ENCODE measurements at places on chromosomes 11 and 22.

DNA sequence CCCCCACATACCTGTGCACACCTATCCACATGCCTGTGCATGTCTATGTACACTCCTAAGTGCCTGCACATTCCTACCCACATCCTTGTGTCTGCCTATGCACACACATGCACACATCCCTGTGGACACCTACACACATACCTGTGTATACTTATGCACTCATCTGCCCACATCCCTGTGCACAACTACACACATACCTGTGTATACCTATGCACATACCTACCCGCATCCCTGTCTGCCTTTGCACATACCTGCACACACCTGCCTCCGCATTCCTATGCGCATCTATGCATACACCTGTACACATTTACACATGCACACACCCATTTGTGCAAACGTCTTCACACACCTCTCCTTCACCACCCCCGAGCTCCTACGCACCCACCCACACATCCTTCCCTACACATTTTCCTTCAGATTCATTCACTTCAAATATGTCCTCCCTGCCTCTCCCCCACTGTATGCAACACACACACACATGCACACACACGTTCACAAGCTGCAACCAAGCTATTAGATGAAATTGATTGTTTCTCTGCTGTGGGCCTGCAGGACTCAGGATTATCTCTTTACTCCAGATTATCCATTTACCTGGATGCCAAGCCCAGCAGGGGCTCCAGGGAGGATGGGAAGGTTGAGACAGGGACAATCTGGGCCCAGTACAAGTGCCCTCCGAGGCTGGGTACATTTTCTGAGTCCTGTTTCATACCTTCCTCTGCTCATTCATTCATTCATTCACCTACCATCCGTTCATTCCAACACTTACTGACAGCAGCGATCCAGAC, 53.2 kb downstream of the TSPAN18 start:
- no peak for DNase-seq

DNA sequence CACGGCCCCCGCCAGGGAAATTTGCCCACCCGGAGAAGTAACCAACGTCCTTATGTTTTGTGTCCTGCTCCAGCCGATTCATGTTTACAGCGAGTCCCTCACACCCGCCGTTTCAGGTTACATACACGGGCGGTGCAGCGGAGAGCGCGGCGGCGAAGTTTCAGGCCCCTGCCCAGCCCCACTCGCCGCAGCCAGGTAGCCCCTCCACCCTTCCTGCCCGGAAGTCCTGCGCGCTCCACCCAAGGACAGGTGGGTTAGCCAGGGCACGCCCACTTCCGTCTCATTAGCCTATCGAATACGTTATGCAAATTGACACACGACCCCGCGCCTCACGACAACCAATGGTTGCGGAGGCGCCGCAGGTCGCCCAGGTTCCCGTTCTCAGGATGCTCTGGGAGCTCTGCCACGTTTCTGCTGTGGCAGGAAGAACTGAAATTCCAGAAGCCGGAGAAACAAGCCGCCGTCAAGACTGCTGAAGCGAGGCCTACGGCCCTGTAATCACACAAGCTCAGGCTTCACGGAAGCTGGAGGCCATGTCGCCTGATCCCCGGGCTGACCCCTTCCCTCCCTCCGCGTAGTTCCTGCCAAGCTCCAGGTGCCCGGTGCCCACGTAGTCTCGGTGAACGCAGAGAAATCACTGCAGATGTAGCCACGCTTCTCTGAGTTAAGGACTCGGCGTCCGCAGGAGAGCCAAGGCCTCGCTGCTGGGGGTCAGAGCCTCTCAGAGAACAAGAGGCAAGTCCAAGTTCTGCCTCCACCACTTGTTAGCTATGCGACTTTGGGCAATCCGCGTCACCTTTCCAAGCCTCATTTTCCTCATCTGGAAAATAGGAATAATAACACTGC, 22.4 kb upstream of the MYH9 start:
- DNase-seq: peak; percentile 29

GRCh38 chr11:116927163-116927974, 89.9 kb upstream of the APOA1 start:
- peak; percentile 18 for DNase-seq

- DNase-seq: no peak
These were observed 73.5 kb downstream of the ZBTB16 start for GRCh38 chr11:114132944-114133394.

Measured in activated naive CD8-positive, alpha-beta T cell treated with anti-CD3 and anti-CD28 coated beads, Interleukin-2, amount 50 U/mL, for 16 hours (primary cell).